Activated effector memory CD4-positive, alpha-beta T cell treated with Interleukin-2 at 50 U/mL for 16 hours (primary cell): ENCODE measurements at places on chromosomes 1 and 21.

GRCh38 chr1:121417325-121417923, 232.6 kb downstream of the SRGAP2C start:
- no peak for DNase-seq

DNA sequence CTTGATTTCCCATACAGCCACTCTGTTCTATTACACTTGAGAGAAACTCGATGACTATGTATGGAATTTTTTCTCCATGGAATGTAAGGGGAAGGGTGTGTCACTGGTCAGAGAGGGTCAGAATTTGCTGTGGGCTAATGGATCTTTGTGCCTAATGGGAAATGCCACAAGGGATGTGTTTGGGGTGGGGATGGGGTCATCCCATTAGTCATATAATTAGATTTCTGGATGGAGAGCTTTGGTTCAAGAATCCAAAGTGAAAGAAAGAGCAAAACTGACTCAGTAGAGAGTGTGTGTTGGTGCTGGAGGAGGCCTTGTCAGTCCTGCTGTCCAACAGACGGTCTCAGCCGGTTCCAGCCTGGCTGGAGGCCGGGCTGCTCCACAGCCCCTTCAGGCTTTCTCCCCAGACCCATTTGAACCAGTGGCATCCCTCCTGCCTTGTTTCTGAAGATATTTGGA, 86.4 kb downstream of the LAMC2 start:
- no peak for DNase-seq

GRCh38 chr1:22282364-22282995, 139.6 kb upstream of the WNT4 start:
- DNase-seq, result no peak

DNA sequence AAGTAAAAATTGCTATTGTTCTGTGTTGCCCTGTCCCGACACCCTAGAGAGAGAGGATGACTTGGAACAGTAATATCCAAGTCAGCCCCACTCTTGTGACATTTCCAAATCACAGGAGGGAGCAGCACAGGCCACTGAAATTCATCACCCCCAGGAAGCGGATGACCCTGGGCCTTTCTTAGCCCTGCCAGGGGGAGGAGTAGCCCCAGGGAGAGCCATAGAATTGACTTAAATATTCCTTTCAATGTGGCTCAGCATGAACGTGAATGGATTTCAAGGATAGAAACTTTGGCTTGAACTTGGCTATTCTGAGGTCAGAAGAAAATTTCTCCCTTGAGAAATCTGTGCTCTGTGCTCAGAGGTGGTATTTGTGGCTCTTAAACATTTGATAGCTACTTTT, 80.6 kb downstream of the CENPF start:
- DNase-seq, result no peak

GRCh38 chr1:50139339-50140181, 30.8 kb downstream of the ELAVL4 start:
- DNase-seq, result no peak

DNA sequence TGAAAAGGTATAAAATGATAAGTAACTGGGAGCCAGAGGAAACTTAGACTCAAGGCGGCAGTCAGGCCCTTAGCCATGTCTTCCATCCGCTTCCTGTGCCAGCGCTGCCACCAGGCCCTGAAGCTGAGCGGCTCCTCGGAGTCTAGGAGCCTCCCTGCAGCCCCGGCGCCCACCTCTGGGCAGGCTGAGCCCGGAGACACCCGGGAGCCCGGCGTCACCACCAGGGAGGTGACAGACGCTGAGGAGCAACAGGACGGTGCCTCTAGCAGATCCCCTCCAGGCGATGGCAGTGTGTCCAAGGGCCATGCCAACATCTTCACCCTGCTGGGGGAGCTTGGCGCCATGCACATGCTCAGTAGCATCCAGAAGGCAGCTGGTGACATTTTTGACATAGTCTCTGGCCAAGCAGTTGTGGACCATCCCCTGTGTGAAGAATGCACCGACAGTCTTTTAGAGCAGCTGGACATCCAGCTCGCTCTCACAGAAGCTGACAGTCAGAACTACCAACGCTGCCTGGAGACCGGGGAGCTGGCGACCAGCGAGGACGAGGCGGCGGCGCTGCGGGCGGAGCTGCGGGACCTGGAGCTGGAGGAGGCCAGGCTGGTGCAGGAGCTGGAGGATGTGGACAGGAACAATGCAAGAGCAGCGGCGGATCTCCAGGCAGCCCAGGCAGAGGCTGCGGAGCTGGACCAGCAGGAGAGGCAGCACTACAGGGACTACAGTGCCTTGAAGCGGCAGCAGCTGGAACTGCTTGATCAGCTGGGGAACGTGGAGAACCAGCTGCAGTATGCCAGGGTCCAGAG, at the start of gene BECN2:
Gene BECN2 (plus strand): TSS at position 76 of the 803 bp plus-strand sequence. CDS start 0 bp downstream, at position 76.
- DNase-seq, result no peak

DNA sequence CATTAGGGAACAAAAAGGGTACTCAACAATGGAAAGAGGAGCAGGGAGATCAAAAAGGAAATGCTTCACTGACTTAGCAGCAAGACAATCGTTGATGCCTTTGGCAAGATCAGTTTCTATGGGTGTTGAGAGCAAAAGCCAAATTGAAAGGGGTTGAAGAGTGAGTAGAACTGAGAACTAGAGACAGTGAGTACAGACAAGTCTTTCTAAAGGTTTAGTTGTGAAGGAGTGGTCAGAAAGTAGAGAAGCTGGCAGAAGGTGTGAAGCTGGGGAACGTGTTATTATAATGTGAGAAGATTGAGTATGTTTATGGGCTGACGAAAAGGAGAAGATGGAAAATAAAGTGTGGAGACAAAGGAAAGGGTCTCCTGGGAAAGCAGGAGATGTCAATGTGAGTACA, 221.2 kb upstream of the USP25 start:
- DNase-seq, result no peak

- DNase-seq, result no peak
Observed at GRCh38 chr1:30706528-30706927, 16.9 kb downstream of the MATN1 start.

- DNase-seq, result no peak
Observed at GRCh38 chr1:48405400-48405799, 66.6 kb downstream of the SPATA6 start.

DNA sequence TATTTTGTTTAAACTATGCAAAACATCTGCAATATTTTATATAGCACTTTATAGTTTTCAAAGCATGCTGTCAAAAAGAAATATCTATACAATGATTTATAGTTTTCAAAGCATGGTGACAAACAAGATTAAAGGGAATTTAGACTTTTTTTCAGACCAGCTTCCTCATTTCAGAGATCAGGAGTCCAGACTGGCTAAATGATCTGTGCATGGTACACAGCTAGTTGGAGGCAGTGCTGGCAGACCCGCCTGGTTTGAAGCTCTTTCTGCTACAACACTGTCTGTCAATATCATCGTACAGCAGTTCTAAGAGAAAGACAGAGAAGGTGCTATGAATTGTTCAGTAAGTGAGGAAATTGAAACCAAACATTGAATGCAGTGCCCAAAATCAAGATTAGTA, 479.0 kb downstream of the PTBP2 start:
- no peak for DNase-seq

GRCh38 chr1:21564521-21565095, 55.4 kb downstream of the ALPL start:
- no peak for DNase-seq

DNA sequence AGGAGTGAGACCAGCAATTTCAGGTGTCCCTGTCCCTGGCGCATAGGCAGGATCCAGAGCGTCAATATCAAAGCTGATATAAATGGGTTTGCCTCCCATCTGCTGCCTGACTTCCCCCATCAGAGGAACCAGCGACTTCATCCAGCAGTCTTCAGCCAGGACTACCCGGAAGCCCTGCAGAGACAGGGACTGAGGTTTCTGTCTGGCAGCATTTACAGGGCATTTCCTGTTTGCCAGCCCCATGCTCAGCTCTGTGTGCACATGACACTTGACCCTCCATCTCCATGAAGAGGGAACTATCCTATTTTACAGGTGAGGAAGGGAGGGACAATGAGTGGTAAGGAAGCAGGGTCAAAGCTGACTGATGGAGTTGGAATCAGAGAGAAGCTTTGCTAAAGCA, 7.2 kb downstream of the AGMAT start:
- DNase-seq, result no peak

DNA sequence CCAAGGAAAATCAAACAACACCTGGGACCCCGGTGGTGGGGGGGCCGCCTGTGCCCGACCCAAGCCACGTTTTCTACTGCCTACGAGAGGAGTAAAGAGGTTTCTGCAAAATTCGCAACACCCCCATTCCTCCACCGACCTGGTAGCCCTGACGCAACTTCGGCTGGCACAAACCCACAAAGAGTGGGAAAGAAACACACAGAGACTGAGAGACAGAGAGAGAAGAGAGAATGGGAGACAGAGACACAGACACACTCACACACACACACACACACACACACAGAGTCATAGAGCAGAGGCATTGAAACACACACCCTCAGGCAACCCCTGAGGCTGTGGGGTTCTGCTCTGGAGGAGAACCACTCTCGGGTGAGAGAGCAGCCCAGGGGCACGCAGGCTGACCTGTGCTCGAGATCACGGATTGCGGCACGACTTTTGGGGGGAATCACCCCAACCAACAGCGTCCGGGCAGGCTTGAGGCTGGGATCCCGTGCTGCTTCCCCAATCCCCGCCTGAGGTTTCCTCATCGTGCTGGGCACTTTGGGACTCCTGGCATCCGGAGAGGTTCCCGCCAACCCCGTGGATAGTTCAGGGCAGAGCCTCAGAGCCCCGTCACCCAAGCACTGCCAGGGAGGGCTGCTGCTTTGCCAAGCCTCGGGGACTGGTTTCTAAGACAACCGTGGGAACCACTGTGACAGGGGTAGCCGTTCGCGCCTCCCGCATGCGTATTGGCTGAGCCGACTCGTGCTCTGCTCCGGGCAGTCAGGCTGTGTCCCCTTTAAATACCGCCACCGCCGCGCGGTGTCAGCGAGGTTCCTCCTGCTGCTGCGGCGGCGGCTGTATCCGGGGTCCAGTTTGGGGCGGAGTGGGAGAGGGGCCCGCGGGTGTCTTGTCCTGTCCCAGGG, 682.4 kb upstream of the TPTE start:
- no peak for DNase-seq
